ENCODE measurements at places on chromosomes 2 and 18. TPM values are rescaled to one million over a fixed set of nuclear protein-coding genes. Genes with fewer than 3 reads are reported as not detected.

DGUOK gene
- 28.9 TPM for total RNA-seq

- DNase-seq: no peak
Observed at GRCh38 chr2:177970670-177971454, 101.7 kb downstream of the PDE11A start.

DNA sequence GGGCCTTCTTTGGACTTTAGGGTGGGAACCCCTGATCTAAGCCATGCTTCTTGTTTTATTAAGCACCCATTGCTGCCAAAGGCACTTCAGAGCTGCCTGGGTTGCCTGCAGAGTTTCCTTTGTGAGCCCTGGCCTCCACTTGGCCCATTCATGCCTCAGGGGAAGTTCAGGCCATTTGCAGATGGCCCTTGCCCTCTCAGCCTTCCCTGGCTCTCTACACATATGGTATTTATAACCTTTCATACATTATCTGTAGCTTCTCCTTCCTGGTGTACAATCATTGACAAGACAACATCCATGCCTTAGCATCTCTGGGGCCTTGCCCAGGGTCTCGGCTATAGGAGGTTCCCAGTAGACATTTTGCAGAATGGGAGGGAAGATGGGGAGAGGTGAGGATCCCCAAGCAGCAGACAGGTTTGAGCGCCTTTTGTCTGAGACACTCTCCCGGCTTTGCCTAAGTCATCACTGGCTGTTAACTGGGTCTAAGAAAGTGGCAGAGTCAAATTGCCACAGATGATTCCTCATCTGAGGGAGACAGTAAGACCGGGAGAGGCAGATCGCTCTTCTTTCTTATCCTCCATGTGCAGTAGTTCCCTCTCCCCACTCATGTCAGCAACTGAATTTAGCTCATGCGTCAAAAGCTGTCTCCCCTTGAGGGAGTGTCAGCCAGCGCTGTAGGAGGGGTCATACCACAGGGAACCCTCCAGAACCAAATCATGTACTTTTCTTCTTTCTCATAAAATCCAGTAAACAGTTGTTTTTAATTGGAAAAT is 2.7 kb downstream of the EHD3 start:
- DNase-seq: no peak

DNA sequence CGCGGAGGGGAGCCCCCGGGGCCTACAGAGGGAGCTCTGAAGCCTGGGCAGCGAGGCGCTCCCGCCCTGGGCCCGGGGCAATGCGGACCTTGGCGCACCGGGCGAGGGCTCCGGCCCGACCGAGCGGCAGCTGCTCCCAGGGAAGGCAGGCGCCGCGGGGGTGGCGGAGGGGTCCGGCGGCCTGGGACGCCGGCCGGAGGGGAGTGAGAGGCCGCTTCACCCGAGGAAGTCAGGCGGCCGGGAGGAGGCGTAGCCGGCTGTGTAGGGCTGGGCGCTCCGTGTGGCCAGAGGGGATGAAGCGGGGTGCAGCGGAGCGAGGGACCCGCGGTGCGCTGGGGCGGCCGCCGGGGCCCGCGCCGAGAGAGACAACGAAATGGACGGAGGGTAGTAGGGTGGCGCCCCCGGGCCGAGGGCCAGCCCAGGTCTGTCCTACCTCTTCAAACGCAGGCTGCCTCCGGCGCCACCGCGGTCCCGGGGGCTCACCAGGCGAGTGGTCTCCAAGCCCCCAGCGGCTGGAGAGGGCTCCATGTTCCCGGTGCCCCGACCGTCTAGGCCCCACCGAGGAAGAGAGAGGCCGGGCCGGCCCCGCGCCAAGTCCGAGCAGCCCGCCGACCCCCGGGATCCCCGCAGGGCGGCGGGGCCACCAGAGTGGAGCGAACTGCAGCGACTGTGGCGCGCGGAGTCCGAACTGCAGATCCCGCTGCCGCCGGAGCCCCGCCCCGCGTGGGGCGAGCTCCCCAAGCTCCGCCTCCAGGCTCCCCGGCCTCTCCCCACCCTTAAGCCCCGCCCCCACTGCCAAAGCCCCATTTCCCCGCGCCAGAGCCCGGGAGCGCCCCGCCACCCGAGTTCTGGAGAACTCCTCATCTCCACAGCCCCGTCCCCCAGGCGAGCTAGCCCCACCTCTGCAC is at the start of gene SLC30A3:
TSS of gene SLC30A3 (minus strand) at position 669 of the 908 bp plus-strand sequence. CDS start at position 528, 141 bp downstream.
- peak; percentile 42 for DNase-seq

DNA sequence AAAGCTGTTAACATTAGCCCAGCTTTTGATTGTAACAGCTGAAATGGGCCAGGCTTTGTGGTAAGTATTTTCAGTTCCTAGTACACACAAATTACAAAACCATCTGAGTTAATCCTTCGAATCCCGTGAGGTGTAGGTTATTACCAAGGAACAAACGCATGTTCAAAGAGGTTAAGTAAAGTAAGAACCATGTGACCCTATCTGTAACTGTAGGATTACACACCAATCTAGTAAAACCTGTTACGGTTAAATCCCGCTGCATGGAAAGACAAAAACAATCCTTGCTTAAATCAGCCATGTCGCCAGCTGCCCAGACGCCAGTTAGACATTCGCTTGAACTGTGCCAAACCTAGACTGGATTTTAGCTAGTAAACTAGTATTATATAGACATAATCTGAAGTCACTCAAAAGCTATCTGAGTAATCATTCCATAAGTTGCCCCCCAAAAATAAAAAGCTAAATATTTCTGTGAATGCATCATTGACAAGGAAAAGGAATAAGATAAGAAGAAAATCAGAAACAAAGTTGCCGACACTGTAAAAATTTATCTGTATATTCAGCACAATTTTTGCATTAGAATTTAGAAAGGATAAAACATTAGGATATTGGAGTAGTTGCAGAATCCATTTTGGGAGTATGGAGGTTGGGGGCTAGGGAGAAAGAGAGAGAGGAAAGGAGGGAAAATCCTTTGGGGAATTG is 638.0 kb downstream of the CNTNAP5 start:
- no peak for DNase-seq

DNA sequence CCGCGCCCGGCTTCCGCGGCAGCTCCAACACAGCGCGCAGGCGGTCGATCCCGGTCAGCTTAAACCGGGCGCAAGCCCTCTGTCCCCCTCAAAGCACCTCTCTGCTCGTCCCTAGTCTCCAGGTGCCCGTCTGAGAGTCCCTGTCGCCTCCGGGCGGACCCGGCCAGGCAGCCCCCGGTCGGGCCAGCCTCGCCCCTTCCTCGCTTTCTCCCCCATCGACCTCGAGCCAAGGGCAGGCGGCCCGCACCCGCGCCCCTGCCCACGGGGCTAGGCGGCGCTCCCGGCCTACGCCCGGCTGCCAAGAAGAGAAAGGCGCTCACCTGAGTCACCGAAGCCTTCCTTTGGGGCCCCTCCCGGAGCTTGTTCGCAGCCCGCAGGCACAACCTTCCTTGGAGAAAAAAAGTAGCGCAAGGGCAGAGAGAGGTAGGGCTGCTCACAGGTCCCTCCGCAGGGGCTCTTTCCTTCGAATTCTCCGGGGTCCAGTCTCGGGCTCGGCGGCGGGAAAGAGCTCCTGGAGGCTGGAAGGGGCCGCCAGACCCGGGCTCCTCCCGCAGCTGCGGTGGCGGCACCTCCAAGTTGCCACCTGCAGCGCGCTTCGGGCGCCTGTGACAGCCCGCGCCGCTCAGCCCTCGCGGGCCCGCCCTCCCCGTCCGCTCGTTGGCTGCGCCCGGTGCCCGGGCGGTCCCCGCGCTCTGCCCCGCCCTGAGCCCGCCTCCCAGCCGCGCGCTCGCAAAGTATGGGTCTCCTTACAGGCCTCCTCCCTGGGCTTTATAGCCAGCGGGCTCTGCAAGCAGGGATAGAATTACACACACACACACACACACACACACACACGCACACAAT is 86.5 kb upstream of the EPB41L3 start:
- peak; percentile 85 for DNase-seq

DNA sequence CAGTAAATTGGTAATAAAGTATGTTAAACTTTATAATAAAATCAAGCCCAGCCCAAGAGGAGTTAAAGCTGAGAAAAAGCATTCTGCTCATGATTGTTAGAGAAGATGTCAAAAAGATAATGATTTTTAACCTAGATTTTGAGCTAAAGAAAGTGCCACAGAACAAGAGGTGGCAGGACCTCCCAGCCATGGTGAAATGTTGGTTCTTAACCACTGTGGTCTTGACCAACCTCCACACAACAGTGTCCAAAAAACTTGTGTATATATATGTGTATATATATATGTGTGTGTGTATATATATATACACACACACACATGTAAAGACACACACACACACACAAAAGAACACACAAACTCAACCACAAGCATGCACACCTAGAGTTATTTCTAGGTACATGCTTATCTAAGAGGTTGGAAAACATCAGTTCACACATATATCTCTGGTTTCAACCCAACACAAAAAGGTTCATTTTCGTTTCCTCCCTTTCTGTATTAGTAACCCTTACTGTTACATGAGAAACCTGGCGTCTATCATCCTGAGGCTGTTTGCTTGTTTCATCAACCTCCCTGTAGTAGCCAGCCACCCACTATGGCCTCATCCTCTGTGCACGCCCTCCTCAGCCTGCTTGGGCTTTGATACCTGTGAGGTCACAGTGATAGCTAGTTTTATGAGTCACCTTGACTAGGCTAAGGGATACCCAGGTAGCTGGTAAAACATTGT is 631.8 kb upstream of the ID2 start:
- no peak for DNase-seq

DNA sequence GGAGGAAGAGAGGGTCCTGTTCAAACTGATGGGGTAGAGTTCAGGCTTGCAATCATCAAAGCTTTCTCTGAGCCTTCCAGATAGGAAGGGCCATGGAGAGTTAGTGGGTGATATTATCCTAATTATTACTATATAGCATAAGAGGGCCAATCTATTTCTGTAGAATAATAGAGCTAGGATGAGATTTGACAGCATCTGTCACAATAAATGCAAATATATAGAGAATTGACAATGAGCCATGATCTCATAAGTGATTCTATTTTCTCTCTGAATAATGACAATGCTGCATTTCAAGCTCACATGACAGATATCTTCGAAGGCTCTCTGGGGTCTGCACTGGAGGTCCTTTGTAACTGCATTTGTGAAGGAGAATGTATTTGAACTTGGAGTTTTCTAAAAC is 521.9 kb upstream of the CELF4 start:
- no peak for DNase-seq

TTC39C gene
- 33.5 TPM for total RNA-seq

DNA sequence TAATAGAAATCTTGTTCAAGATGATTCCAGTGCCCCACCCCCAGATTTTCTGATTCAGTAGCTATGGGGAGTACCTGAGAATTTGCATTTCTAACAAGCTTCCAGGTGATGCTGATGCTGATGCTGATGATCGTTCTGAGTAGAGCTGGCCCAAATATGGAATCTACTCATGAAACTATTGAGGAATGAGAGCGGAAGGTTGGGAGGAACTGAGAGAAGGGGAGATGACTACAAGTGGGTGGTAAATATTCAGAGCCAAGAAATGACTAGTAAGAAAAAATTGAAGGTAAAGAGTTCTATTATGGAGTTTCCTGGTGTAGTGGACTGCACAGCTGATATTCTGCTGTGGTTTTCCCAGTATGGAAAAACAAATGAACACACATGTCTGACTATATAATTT is 235.4 kb upstream of the FN1 start:
- DNase-seq: no peak

DNA sequence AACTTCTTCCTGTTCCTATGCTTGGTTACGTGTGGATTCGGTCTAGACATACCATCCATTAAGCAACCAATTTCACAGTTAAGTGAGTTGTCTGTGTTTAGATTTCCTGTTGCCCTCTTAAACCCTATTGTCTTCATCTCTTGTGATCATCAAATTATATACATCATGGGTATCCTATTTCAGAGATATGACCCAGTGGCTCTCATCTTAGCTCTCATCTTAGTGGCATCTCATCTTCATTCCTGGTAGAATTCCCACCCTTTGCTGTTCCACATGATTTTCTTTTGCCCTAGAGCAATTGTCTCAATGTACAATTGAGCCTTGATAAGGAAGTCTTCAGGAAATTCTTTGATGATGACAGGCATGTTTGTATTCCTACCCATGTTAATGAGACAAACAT is 29.4 kb upstream of the FN1 start:
- no peak for DNase-seq

SLC9A2 gene
- total RNA-seq: 0.06 TPM

DNA sequence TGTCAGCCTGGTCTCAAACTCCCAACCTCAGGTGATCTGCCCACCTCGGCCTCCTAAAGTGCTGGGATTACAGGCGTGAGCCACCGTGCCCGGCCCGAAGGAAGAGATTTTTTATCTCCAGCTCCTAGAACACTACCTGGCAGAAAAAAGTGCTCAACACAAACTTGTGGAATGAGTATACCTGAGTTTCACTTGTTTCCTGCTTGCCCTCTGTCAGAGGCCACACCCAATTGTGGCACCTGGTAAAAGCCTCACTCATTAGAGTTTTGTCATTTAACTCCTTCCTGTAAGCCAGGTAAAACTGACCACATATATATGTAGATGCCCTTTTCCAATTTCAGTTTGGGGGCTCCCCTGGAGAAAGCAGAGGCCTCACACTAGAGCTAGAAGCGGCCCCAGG is 42.2 kb upstream of the RTN4 start:
- DNase-seq: no peak

DNAH6 gene
- total RNA-seq: 15.1 TPM

TRIM54 gene
- total RNA-seq: 0.09 TPM

GPR75 gene
- 1.4 TPM for total RNA-seq

SAG gene
- total RNA-seq: not detected

- no peak for DNase-seq
Observed at GRCh38 chr2:47067788-47068407, 87.2 kb downstream of the STPG4 start.

- no peak for DNase-seq
Observed at GRCh38 chr2:234363011-234363487, 133.8 kb downstream of the ARL4C start.

PDCD1 gene
- total RNA-seq: 0.97 TPM

IL1RN gene
- total RNA-seq: 18.2 TPM

- no peak for DNase-seq
Observed at GRCh38 chr2:171745141-171745540, 57.9 kb downstream of the DYNC1I2 start.

GEN1 gene
- 10.6 TPM for total RNA-seq

- no peak for DNase-seq
Observed at GRCh38 chr2:101751875-101752619, 54.5 kb downstream of the MAP4K4 start.

- DNase-seq: no peak
Observed at GRCh38 chr18:3380384-3380961, 69.5 kb upstream of the TGIF1 start.

DNA sequence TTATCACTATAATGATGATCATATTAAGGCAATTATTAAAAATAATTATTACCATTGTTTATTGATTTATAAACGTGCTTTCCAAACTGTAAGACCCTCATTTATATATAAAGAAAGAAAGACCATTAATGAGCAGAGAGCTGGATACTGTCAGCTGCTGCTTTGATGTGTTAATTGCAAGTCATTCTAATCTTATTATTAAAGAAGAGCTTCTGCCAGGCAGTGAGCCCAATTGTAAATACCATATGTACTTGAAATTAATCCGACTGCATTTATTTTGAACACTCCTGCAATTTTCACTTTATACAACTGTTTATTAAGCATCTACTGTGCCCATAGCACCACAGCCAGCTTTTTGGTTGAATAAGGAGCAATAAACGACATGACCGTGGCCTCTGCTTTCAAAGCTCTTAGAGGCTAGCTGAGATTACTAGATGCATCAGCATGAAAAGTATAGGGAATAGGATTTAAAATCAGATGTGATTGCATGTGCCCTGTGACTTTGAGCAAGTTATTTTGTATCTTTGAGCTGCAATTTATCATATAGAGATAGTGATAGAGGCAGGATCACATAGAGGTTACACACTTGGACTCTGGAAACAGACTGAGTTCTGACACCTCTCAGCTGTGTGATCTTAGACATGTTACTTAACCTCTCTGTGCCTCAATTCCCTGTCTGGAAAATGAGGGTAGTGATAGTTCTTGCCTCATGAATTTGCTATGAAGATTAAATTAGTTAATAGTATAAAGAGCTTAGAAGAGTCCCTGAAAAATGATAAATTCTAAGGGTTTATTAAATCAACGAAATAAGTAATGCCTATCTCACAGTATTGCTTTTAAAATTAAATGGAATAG is 83.4 kb downstream of the MYCN start:
- DNase-seq: no peak

Measured in lung (tissue), 17 donors.